ENCODE measurements at places on chromosomes 1 and 21. TPM values are rescaled to one million over a fixed set of nuclear protein-coding genes. Genes with fewer than 3 reads are reported as not detected.

- ATAC-seq = no peak
These were observed 2.3 kb downstream of the FYB2 start for GRCh38 chr1:56816909-56817308.

GRCh38 chr1:73623946-73624345 is 574.0 kb downstream of the LRRIQ3 start:
- ATAC-seq = no peak

GRCh38 chr1:41674522-41674921 is 190.0 kb upstream of the EDN2 start:
- no peak for ATAC-seq

DNA sequence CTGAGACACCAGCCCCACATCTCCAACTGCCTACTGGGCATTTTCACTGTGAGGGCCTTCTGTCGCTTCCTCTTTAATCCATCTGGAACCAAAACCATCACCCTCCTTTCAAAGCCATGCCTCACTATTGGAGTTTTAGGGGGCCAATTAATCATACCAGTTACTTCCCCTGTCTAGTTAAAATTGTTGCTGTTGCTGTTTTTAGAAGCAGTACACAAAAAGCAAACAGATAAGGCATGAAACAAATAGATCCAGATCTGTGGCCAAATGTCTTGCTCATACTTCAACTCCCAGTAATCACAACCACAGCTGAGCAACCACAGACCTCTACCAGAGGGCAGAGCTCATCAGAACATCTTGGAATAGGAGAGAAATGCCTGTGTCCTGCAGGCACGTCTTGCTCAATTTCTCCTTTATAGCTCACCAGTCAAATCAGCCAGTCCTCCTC is 133.8 kb upstream of the C1orf105 start:
- peak; percentile 82 for ATAC-seq

GRCh38 chr1:181318858-181319235 is 164.5 kb upstream of the CACNA1E start:
- ATAC-seq = no peak

DNA sequence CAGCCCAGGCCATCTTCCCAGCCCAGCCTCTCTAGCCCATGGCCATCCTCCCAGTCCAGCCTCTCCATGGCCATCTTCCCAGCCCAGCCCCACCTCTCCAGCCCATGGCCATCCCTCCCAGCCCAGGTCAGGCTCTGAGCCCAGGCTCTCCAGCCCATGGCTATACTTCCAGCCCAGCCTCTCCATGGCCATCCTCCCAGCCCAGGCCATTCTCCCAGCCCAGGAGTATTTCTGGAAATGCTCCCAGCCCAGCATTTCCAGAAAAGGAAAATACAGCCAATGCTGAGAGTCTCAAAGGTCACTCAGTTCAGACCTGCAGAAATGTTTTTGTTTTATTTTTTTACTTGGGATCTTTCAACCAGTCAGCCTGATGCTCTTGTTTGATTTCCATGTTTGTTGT is 70.0 kb upstream of the ZNF281 start:
- ATAC-seq = no peak

- no peak for ATAC-seq
These were observed 44.8 kb upstream of the ZNF326 start for GRCh38 chr1:89949991-89950624.

- ATAC-seq = no peak
These were observed 2.3 kb downstream of the ATP1A1 start for GRCh38 chr1:116375148-116375886.

DNA sequence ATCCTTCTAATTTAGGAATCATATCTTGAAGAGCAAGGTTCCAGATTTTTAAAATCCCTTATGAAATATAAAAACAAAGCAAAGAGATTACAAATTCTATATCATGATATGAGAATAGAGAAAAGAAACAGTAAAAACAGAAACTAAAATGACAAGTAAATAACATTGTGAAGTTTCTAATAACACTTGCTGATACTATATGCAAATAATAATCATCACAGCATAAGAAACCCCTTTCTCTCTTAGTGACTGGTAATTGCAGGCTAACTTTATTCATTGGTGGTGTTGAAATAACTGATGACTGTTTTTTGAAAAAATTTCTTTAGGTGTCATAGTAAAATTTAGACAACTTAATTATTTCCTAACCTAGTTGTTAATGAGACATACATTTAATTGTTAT is 281.6 kb downstream of the PLA2G4A start:
- no peak for ATAC-seq

DNA sequence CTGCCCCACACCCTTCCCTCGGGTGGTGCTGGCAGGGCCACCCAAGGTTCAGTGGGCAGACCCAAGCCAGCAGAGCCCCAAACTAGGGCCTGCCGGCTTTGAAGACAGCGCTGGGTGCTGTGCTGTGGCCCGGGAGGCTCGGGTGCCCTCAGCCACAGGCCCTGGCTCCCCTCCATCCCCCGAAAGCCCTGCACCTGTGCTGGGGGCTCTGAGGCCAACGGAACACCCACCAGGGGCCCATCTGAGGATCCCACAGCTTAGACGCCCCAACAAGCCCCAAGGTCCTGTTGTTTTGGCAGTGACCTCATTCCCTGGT is 8.6 kb downstream of the ITGB2 start:
- no peak for ATAC-seq

DNA sequence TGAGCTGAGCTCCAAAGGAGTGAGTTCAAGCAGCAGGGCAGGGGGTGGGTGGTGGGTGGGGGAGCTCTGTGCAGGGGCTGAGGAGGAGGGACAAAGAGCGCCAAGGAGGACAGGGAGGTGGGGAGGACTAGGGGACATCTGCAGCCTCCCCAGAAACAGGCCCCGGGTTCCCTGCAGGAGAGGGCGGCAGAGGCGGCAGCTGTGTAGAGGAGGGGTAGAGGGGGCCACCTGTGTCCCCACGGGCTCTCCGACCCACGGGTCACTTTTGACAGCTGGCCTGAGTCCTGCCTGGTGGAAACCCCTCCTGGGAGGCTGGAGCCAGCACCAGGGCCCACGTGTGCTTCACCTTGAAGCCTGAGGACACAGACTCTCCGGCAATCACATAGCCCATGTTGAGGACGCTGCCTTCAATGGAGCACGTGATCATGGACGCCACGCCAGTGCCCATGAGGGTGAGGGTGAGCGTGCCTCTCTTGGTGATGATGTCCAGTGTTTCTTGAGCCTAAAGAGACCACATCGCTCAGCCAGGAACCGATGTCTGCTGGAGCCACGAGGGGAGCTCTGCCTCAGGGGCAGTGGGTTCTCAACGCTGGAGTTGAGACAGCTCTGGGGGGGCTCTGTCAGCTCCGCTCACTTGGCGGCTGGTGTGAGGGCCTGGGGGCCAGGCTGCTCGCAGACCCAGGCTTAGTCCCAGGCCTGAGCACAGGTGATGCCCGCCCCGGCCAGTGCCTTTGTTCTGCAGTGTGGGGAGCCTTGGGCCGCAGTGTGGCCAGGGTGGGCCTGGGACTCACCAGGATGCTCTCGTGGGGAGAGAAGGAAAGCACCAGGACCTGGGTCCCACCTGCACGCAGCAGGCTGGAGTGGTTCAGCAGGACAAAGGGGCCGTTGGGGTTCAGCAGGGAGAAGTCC is 6.6 kb upstream of the TMEM52 start:
- peak; percentile 44 for ATAC-seq

GRCh38 chr1:71668065-71668464 is 587.2 kb upstream of the ZRANB2 start:
- ATAC-seq = no peak

DNA sequence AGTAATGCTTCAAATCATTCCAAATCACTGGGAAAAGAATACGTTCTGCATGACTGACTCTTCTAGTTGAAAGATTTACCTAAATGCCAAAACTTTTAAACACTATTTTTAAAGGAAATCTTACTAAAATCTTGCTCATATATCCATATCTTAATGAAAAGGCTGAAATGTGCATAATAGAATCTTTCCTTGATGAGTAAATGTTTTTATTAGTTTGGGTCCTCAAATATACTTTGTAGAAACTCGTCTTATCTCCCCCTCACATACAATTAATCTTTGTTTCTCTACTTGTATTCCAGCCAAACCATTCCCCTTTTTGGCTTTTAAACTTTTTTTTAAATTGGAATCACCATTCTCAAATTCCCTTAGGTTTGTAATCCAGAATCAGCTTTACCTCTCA is 110.2 kb downstream of the NTNG1 start:
- ATAC-seq = no peak

- ATAC-seq = no peak
These were observed 36.2 kb downstream of the CLIC6 start for GRCh38 chr21:34705011-34705410.

DNA sequence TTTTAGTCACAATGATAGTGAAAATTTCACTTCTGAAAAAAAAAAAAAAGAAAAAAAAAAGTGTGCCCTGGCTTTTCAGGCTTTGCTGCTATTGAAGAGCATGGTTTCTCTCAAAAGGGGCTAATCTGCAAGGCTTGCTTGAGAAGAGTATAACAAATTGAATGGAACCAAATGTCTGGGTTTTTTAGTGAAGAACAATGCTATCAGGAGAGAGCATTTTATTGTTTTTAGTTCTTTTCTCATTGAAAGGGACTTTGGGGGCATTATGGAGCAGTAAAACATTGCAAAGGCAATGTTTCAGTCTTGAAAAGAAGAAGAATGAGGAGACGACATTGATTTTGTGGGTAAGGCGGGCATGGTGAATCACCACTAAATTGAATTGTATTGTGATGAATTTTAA is 28.2 kb downstream of the VCAM1 start:
- peak; percentile 24 for ATAC-seq

- peak; percentile 42 for ATAC-seq
These were observed 1.0 kb downstream of the BTG2 start for GRCh38 chr1:203306089-203306964.

GRCh38 chr1:45395051-45395450 is 54.8 kb upstream of the MUTYH start:
- no peak for ATAC-seq

- no peak for ATAC-seq
These were observed 151.3 kb downstream of the ADGRL4 start for GRCh38 chr1:78855258-78855657.

DNA sequence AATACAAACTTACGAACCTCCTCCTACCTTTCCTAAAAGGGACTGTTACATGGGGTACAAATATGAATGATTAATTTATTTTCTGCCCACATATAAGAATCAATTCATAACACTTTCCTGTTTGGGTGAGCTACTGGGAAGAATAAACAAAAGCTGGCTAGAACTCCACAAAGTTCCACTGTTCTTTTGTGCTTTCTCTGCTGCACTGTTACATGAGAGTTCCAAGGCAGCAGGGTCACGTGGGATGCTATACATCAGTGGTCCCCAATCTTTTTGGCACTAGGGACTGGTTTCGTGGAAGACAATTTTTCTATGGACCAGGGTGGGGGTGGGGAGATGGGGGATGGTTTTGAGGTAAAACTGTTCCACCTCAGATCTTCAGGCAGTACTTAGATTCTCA is 2.2 kb upstream of the ANGPTL7 start:
- ATAC-seq = no peak

DNA sequence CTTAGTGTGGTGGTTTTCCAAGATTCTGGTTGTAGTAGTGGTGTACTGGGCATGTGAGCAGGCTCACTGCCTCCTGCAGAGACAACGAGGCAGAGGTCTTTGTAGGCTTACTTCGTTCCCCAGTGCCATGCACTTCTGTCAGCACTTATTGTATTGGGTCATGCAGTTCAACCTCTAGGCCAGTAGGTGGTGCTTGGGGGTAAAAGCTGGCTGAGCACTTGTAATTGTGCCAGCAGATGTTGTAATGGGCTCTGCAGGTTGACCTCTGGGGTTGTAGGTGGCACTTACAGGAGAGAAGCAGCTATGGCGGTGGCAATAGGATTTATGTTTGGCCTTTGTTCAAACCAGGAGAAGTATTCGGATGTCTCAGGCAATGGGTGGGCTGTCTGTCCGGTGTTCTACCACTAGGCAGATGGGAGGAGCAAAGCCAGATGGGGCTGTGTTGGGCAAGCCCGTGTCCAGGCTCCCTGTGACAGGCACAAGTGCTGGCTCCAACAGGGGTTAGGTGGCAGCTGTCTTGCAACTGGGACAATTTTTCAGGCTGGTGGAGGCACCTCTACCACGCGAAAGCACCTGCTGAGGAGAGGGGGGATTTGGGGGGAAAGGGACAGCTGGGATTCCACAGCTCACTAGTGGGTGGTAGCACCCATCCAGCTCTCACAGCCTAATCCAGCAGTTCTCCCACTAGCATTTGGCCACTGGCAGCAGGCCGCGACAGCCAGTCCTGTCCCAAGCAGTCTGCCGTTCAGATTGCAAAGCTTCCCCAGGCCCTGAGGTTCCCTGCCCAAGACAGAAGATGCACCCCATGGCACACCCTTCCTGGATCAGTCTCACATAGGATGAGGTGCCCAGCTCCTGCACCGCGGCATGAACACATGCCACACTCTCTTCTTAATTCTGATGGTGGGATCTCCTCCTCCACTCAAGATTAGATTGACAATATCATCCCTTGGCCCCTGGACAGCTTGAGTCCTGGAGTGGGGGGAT is 274.5 kb downstream of the CTH start:
- no peak for ATAC-seq

DNA sequence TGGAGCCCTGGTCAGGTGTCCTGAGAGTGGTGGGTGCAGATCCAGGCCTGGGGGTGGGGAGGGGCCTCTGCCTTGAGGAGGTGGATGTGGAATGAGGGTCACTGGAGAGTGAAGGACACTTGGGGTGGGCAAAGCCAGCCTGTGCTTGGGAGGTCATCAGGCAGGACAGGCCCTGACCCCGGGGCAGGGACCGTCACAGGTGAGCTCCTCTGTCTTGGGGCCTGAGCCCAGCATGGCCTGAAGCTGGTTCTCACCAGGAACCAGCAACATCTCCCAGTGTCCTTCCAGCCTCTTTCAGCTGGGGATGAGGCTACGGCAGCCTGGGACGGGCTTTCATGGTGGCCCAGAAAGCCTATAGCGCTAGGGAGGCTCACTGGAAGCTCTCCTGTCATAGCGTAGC is 831 bp upstream of the KRTAP10-2 start:
- no peak for ATAC-seq

DNA sequence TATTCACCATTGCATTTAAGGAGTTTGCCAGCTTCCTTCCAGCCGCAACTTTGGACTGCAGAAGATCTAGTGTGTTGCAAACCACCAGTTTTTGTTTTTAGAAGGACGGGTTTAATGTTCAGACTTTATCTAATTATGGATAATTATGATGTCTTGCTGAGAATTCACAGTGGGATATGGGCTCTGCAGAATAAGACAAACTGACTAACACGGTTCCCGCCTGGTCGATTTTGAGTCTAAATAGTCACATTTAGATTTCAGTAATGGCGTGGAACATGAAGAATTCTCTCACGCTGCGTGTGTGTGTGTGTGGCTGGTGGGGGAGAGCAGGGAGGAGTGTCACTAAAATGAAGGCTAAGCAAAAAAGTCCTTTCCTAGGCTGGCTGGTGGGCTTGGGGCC is 48.5 kb upstream of the DMRTB1 start:
- no peak for ATAC-seq

Gene PDC
- 0.90 TPM for total RNA-seq

Gene SYTL1
- total RNA-seq = 7.7 TPM

Gene DMBX1
- total RNA-seq = 0.14 TPM

Gene GPR153
- 12.0 TPM for total RNA-seq

Gene NPHS2
- not detected for total RNA-seq

Gene RASAL2
- 27.6 TPM for total RNA-seq

Gene KCNJ9
- total RNA-seq = 3.9 TPM

Gene GJA9
- total RNA-seq = 1.2 TPM

Gene ADORA1
- total RNA-seq = 3.7 TPM

Gene PKLR
- 0.14 TPM for total RNA-seq

Gene MAB21L3
- 0.34 TPM for total RNA-seq

Gene ALX3
- total RNA-seq = 0.31 TPM

Gene RASSF5
- 6.4 TPM for total RNA-seq

Gene PADI1
- total RNA-seq = 0.77 TPM

Gene NES
- total RNA-seq = 5.8 TPM

Gene CIART
- total RNA-seq = 14.2 TPM

Gene NTMT2
- not detected for total RNA-seq
